Stimulated activated CD4-positive, alpha-beta T cell treated with anti-CD3 and anti-CD28 coated beads, Interleukin-12 subunit alpha, Interleukin-12 subunit beta, amount 100 ng/mL, for 48 hours (primary cell): ENCODE measurements at places on chromosomes 4 and X.

DNA sequence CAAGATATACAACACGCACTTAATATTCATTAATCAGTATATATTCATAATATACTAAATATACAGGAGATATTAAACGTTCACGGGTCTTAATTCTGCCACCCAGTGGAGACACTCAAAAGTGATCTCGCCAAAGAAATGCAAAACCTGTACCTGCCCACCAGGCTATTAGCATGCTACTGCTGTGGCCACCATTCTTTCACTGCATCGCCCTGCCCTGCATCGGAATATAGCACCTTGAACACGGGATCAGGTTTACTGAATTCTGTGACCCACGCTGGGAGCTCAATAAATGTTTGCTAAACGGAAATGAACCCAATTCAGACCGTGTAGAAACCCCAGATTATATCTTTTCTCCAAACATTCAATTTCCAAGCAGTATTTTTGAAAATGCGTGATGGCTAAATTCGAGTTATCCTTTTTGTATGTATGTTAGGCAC, 840 bp upstream of the CLCN3 start:
- no peak for DNase-seq

DNA sequence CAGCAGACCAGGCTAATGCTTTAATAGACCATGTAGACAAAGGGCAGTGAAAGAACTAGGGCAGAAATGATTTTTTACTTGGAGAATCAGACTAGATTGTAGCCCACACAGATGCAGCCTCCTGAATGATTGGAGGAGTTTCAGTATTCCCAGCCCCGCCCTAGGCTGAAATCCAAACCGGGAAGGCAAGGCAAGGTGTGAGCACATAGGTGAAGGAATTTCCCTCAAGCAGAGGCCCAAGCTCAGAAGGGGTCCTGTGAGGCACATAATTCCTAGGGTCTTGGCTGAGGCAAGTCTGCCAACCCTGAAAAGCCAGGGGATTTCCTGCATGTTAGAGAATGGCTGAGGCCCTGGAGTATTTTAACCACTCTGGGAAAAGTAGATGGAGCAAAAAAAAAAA, 56.4 kb upstream of the PAK3 start:
- DNase-seq, result no peak

GRCh38 chr4:186037692-186038658, 31.0 kb upstream of the TLR3 start:
- peak; percentile 55 for DNase-seq

DNA sequence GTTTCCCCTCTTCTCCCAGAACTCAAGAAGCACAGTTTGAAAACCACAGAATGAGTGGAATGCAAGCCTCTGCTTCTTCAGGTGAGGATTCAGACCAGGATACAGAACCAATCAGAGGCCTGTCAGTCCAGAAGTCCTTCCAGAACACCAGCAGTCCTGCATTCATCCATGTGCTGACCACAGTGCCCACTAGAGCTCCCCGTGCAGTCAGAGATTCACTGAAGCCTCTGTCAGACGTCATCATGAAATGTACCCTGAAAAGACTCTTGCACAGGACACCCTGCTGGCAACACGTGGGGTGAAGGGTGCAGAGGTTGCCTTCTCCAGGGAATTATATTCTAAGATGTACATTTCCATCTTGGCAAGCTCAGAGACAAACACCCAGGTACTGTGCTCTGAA, 75.9 kb upstream of the LSM6 start:
- no peak for DNase-seq

DNA sequence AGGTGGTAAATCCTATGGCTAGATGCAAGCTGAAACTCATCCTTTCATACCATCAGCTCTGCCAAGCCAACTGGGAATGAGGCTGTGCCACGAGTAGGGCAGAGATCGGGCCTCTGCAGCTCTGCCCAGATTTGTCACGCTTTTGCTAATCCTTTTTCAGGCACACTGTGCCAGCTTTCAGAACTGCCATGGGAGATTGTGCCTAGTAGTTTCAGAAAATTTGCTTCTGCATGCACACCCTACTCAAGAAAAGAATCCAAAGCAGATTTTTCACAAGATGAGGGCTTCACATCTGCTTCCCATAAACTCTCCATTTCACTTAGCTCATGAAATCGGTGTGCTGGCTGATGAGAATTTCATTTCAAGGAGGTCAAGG, 3.3 kb upstream of the ADH7 start:
- no peak for DNase-seq

- no peak for DNase-seq
These were observed 143.4 kb downstream of the CENPC start for GRCh38 chr4:67401902-67402301.

DNA sequence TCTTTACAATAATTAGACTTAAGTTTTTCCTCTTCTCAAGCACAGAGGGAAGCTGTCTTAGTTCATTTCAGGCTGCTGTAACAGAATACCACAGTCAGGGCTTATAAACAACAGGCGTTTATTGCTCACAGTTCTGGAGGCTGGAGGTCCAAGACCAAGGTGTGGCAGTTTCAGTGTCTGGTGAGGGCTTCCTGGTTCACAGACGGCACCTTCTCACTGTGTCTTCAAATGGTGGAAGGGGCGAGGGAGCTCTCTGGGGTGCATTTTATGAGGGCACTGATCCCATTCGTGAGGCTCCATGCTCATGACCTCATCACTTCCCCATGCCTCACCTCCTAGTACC, 115.7 kb upstream of the MXRA5 start:
- no peak for DNase-seq

DNA sequence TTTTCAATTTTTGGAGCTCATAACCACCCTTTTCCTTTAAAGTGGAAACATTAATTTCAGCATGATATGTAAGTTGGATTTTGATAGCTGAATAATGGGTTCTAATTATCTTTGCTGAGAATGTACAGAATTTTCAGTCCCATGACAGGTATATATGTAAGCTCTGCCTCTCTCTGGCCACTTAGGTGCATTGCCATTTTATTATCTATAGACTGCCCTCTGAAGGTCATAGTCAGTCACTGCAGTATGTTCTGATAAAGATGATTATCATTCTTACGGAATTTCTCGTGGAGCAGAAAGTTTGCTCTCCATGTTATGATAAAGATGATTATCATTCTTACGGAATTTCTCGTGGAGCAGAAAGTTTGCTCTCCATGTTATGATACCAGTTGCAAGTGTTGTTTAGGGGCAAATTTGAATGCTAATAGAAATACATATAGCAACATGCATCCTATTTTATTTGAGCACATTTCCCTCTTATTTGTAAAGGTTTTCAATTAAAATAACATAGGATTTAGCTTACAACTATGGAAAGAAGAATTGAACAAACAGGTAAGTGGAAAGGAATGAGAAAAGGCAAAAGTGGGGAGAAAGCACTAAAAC, 10.4 kb downstream of the AFP start:
- no peak for DNase-seq

- DNase-seq, result no peak
These were observed 45.2 kb upstream of the ENPP6 start for GRCh38 chr4:184262901-184263300.

DNA sequence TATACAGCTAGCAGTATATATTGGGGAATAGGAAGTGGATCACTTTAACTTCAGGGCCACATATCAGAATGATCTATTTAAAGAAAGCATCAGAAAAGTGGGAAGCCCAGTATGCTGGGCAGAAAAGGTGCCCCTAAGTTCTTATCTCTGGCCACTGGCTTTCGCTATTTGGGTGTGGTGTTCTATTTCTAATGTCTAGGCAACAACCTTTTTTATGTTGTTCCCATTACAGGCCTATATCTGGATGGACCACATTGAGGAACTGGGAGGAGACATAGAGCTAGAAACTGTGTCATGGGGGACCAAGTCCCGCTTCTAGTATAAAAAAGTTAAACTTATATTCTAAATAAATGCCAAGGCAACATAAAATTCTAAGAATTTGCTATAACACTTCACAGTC, 935.6 kb downstream of the PDHA2 start:
- no peak for DNase-seq

DNA sequence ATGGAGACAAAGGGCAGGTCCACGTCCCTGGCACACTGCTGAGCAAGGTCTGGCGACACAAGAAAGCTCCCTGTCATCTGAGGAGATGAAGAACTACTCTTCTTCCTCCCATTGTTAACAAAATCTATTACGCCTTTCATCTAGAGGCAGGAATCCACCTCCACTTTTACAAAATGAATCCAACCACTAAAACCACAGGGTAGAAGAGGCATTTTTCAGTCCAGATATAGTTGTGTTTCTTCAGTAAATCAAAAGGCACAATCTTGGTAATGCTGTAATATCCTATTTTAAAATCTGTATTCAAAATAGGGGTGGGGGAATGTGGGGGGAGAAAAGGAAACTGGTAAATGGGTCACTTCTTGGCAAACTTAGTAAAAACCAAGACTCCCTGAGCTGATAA, 101.4 kb downstream of the CDS1 start:
- DNase-seq, result no peak

- no peak for DNase-seq
These were observed 7.3 kb downstream of the NKX1-1 start for GRCh38 chr4:1398681-1399507.

GRCh38 chr4:169275180-169275579, 4.4 kb upstream of the SH3RF1 start:
- DNase-seq, result no peak

DNA sequence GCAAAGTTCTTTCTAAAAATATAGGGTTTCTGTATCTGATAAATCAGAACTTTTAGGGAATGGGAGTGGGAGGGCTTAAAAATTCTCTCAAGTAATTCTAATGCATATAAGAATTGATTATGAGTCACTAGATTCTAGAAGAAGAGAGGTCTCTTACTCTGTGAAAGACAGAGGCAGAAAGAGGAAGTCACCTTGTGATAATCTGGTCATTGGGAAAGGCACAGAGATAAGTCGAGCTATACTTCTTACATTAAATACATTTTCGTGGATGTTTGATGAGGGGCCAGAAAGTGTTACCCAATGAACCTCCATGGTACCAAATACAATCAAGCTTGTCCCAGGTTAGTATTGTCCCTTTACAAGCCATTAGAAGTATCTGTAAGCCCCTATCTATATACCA, 134.4 kb downstream of the MAD2L1 start:
- no peak for DNase-seq

DNA sequence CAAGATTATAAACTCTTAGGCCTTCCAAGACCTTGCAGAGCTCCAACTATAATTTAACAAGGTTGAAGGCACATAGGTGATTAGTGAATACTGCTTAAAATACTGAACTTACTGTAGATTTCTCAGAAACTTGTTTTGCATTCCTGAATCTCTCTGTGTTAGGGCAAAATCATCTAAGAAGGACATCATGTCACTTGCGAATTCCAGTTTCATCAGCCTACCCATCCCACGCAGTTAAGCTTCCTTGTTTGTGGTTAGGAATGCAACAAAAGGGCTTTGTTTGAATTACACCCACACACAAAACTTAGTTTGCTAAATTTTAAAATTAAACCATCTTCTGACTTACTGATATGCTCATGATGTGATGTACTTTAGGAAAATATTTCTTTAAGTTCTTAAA, 174.0 kb downstream of the SOWAHB start:
- DNase-seq, result no peak

- peak; percentile 78 for DNase-seq
These were observed 14.9 kb upstream of the LOC101059915 start for GRCh38 chrX:71652405-71652804.

DNA sequence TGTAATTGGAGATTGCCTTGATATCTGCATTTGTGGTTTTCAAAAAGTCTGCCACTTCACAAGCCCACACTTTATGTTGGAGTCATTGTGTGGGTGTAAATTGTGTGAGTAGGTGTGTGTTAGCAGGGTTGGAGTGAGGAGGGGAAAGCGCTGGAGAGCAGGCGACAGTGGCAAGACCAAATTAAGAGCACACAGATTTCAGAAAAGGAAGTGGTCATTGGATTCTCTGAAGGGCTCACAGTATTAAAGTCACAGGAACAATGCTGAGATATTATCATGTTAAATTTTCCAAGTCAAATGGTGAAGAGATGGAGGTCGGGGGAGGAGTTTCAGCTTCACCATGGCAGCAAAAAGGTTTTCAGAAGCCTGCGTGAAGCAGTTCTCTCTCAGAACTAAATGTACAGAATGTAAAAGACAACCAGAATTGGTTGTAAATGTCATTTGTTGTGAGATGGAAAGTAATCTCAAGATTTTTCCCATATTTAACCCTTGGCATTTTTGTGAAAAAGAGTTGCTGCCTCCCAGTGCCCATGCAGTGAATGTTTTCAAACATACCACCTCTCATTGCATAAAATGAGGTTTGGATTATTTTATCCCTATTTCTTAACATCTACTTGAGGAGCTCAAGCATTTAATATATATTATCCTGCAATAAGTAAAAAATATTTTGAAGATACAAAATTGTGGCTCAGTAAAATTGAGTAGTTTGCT, 265.9 kb downstream of the ZNF674 start:
- DNase-seq, result no peak

DNA sequence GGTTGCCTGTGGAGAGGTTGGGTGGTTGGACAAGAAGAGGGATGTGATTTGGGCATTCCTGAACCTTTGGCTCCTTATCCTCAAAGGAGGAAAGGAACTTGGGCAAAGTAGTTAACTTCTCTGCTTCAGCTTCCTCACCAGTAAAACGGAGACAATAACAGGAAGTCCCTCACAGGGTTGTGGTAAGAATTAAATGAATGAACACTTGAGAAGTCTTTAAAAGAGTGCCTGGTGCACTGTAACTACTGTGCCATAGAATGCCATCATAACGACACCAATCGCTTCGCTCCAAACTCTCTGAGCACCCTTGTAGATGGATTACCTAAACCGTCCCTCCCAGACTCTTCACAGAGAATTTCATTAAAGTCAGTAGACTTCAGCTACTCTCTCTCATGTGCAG, 10.5 kb downstream of the ZCCHC18 start:
- DNase-seq, result no peak

DNA sequence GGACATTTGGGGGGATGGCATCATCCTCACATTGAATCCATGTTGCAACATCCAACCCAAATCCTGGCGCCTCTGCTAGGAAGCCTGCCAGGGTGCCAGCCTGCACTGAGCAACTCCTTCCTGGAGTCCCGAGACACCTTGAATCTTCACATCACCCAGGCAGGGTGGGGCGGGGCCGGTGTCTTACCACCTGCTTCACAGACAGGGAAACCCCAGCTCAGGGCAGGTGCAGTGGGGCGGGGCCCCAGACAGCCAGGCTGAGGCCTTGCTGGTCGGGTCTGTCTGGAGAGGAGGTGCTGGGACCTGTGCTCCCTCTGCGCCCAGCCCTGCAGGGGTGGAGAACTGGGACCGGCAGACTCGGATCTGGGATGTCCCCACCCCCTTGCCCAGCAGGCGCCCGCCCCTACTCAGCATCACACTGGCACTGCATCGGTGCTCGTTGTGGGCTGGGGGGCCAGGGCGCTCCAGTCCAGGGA, 31.5 kb upstream of the HTRA3 start:
- DNase-seq, result no peak
